ENCODE measurements at places on chromosomes 2 and 18.

- no peak for DNase-seq
Measured at GRCh38 chr2:88074854-88075292, 7.2 kb downstream of the SMYD1 start.

DNA sequence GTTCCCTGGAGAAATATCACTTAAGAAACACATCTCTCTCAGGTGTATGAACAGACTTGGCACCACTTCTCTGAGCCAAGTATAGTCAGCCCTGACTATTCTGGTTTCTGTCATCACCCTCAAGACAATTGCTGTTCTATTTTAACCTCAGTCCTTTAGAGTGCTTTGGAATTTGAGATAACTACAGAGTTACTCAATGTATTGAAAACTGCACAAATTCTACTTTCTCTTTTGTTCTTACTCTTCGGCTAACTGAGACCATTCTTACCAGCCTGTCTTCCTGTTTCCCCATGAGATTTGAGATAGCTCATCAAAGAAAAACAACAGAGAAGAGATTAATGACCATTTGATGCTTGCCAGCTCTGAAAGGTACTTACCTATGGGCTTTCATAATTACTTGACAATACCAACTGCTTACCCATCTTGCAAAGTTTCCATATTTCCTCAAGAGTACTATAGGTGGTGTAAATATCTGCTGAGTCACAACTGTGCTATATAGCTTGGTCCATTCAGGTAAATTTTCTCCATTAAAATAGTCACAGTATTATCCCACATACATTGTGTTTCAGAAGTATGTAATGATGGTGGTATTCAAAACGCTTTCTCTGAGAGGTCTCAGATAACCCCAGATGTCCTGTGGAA is 467.5 kb upstream of the CHST9 start:
- DNase-seq = no peak

GRCh38 chr18:34042423-34043146 is 182.1 kb downstream of the NOL4 start:
- no peak for DNase-seq

- DNase-seq = no peak
Measured at GRCh38 chr2:178674122-178674521, 133.1 kb downstream of the TTN start.

GRCh38 chr2:239519089-239519920 is 118.5 kb upstream of the HDAC4 start:
- no peak for DNase-seq

- no peak for DNase-seq
Measured at GRCh38 chr2:61604433-61604832, 66.3 kb upstream of the XPO1 start.

GRCh38 chr2:211822686-211823335 is 715.8 kb downstream of the ERBB4 start:
- no peak for DNase-seq

- no peak for DNase-seq
Measured at GRCh38 chr18:70059684-70060083, 112.0 kb upstream of the CD226 start.

DNA sequence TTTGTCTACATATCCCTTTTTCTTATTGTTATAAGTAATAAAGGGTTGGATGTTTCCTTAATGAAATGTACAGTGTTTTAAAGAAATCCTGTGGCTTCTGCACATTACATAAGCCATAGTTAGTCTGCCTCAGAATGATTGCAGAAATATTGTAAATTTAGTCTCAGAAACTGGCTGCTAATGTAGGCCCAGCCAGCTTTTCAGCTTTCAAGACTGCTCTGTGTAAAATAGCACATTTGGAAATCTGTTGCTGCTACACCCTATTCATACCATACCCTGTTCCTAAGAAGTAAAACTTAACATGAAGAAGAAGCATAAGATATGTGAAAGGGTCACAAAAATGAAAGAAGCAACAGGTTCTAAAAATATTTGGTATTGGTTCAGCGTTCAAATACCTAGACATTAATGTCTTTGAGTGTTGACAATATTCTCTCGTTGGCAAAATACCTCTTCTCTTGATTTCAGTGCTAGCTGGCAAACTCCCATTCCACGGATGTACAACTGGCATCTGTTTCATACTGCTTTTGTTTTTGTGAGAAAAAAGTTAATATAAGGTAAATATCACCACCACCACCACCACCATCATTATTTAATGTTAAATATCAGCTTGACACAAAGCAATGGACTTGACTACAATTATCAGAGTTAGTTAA is 19.2 kb upstream of the NCKAP1 start:
- DNase-seq = no peak

- peak; percentile 77 for DNase-seq
Measured at GRCh38 chr2:23411752-23412431, 26.9 kb downstream of the KLHL29 start.

DNA sequence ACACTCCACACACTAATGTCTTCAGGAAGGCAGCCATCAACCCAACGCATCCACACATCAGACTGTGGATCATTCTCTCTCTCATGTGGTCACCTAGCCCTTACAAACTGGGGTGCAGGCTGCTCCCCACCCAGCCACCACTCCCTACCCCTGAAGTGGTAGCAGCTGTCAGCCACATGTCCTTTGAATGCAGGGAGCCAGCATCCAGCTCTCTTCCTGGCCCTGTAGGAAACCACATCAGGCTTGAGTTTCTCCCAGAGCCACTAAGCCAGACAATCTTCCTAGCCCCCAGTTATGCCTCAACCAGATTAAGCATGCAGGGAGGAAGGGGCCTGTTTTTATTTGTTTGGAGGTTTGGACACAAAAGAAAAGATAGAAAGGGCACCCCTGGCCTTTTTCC is 52.8 kb upstream of the SPP2 start:
- DNase-seq = no peak

DNA sequence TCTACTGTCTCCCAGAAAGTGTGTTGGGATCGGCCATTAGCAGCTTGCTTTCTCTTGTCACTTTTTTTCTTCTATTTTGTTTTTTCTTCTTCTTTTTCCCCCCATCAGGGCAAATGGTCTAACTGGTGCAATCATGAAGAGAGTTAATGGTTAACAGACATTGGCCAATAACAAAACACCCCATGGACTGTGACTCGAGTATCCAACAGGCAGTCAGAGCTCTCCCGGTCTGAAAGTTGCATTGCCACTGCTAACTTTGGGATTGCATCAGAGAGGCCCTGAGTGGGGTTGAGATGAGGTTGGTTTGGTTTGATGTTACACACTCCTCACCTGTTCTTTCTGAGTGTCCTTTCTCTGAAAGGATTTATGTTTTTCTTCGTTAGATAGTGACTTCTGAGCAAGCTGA is 12.9 kb upstream of the SNORC start:
- DNase-seq = no peak

- DNase-seq = no peak
Measured at GRCh38 chr18:50674307-50674980, 114.6 kb downstream of the MAPK4 start.

GRCh38 chr2:3154146-3154545 is 223.5 kb downstream of the EIPR1 start:
- DNase-seq = no peak

DNA sequence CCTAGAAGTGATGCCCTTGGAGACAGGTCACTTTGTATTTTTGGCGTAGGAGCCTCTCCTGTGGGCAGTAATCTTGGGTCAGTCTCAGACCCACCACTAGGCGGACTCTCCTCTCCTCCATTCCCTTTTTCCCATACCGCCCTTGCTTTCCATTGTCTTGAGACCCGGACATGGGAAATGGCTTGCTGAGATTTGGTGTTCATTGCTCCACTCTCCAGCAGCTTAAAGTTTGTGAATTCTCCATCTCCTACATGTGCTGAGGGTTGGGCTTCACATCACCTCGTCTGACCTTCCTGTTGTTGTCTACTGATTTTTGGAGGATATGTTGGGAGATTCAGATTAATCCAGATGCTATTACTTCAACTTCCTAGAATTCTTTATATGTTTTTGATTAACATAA is 159.2 kb upstream of the RAB12 start:
- DNase-seq = no peak

GRCh38 chr18:5997361-5997760 is 102.0 kb upstream of the TMEM200C start:
- no peak for DNase-seq

GRCh38 chr2:237766340-237766739 is 32.2 kb upstream of the RBM44 start:
- no peak for DNase-seq

Measured in ascending aorta (tissue), 2 donors.